Hematopoietic multipotent progenitor cell treated with erythropoietin and hydrocortisone succinate and interleukin-3 and kit ligand, for 15 days (in vitro differentiated cells): ENCODE measurements at places on chromosomes 11 and 22.

DNA sequence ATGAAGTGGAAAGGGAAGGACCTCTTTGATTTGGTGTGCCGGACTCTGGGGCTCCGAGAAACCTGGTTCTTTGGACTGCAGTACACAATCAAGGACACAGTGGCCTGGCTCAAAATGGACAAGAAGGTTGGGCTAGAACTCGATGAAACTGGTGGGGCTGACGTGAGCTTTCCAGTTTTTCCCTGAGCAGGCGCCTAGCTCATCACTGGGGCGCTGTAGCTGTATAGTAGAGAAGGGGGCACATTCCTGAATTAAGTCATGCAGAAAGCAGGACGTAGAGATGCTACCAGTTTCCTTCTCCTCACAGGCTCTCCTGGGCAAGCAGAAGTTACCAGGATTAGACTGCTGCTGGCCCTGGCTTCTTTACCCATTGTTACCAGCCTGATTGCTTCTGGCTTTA is 33.3 kb downstream of the NF2 start:
- DNase-seq, result no peak

DNA sequence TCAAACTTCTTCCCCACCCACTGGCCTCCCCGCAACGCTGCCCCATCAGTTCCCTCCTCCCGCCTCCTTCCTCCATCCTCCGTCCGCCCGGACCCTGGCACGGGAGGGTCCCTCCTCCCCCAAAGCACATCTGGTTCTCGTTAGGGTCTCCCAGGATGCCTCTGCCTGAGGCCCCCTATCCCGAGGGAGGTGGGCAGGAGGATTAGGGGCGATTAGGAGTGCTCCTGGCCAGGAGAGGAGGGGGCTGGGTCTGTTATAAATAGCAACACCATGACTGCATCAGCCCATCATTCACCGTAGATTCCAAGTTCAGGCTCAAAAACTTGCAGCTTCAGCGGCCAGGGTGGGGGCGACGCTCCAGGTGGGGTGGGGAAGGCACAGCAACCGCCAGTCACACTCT is 10.4 kb downstream of the MYRF start:
- DNase-seq, result no peak

GRCh38 chr22:33018232-33018864 is 39.8 kb downstream of the SYN3 start:
- peak; percentile 37 for DNase-seq

DNA sequence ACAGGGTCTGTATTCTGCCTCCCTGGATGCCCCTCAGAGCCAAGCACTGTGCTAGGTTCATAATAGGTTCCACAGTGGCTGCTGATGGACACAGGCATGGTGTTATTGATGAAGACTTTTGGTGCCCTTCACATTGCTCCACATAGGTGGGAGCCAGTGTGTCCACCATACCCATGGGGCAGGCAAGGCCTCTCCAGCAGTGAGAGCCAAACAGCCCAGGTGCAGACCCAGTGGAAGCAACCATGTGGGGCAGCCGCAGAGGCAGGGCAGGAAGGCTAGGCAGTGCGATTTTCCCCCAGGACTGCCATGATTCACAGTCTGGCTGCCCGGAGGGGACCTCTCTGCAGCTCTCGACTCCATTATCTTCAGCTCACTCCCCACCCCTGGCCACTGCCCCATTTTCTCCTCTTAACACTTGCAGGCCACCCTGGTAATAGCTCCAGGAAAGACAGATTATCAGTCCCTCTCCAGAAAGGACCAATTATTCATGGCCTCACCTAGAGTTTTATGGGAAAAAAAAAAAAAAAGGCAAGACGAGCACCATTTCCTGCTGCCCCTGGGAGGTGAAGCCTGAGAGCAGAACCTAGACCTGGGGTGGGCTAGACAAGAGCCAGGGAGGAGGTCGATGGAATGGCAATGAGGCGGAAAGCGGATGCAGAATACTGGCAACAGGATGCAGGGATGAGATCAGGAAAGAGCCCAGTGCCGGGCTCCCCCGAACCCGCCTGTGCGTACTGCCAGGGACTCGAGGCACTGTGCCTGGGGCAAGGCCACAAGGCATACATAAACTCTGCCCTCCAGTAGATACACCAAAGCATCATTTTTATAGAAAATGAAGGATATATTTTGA is 343.0 kb upstream of the NCAM1 start:
- DNase-seq, result no peak

DNA sequence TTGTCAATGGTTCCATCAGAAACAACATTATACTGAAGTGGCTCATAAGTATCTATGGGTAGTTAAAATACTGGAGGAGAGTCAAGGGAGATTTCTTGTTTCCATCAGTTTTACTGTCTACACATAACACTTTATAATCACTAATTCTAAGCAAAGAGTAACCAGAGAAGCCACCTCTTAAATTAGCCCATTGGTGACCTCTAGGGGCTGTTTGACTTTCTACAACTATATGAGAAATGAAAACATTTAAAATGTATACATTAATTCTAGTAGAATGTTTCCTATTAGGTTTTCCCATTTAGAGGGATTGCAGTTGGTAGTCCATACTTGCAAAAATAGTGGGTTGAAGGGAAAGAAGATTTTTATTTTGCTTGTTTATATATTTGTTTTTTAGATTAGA is 504.3 kb downstream of the FAM181B start:
- DNase-seq, result no peak

DNA sequence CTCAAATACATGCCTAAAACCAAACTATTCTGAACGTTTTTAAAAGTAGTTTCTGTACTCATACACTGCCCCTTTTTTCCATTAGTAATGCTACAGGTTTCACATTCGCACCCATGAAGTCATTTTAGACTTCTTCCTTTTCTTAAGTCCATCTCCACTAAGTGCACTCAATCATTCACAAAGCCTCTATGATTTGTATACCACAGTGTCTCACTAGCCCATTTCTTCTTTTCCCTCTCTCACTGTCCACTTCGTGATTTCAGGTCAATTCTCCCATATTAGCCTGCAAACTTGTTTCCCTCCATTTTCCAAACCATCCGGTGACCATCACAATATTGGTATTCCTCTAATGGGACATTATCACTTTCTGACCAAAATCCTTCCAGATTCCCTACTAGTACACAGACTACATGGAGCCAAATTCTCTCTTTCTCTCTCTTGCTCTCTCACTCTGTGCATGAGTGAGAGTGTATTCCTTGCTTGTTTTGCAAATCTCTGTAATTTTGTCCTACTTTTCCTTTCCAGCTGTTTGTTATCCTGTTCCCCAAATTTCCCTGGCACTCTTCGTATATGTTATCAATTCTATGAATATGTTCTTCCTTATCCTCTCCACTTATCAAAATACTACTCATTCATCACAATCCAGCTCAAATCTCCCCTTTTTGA is 3.4 kb upstream of the ZC3H12C start:
- no peak for DNase-seq

DNA sequence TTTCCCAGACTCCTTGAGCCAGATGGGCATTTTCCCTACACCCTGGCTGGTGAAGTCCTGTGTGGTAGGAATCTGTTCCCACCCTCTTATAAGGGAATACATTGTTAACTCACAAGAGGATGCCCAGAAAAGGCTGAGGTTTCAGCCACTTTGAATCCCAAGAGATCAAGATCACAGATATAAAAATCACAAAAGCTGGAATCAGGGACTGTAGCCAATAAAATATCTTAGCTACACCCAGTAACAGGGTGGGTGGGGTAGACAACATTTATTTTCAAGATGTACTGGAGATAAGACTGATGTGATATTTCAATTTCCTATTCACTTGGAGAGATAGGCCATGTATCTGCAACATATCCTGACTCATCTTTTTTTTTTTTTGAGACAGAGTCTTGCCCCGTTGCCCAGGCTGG is 50.3 kb downstream of the COPB1 start:
- DNase-seq, result no peak

GRCh38 chr22:36258701-36259614 is 6.0 kb downstream of the APOL1 start:
- peak; percentile 23 for DNase-seq

GRCh38 chr11:10878408-10879214 is 20.8 kb upstream of the ZBED5 start:
- DNase-seq, result peak; percentile 75

GRCh38 chr11:18365741-18366140 is 28.6 kb upstream of the LDHA start:
- no peak for DNase-seq

- DNase-seq, result no peak
These were observed 56.1 kb downstream of the SYT9 start for GRCh38 chr11:7307836-7308235.

- DNase-seq, result no peak
These were observed 21.6 kb downstream of the INCENP start for GRCh38 chr11:62145261-62145871.

DNA sequence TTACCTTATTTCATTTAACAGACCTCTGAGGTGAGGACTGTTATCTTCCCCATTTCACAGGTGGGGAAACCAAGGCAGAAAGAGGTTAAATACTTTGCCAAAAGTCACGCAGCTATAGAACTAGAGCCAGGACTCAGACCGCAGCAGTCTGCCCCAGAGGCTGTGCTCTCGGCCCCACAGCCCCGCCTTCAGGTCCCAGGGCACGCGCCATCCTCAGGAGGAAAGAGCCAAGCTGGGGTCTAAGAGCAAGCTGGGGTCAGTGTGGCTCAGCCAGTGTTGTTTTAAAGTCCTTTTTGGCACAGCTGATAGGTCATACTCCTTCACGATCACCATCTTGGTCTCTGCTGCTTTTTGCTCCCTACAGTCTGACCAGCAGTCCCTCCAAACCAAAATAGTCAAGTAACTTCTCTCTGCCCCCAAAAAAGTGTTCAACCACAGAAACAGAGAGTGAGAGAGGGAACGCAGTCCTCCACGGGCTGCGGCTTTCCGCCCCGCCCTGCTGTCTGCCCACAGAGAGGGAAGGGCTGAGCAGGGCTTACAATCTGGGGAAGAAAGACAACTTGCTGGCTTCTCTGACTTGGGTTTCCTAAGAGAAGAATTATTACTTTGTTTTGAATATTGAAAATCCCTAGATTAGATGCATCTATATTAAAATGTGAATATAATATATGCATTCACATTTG is 137.2 kb upstream of the OPCML start:
- no peak for DNase-seq

GRCh38 chr11:68832476-68833181 is 9.1 kb downstream of the CPT1A start:
- no peak for DNase-seq

GRCh38 chr11:589798-590197 is 13.5 kb downstream of the PHRF1 start:
- DNase-seq, result no peak

DNA sequence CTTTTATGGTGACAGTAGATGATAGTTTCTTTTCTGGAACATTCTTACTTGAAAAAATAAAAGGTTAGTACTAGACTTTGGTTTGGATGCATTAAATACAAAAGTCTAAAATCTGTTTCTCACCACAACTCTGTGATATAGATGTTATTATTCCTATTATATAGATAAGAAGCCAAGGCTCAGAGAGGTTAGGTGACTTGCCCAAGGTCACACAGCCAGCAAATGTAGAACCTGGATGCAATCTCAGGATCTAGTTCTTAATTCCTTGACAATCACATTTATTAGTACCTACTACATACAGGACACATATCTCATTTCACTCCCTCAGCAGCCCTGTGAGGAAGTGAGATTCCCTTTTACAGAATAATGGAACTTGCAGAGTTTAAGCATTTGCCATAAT is 26.3 kb upstream of the SMCO4 start:
- no peak for DNase-seq

DNA sequence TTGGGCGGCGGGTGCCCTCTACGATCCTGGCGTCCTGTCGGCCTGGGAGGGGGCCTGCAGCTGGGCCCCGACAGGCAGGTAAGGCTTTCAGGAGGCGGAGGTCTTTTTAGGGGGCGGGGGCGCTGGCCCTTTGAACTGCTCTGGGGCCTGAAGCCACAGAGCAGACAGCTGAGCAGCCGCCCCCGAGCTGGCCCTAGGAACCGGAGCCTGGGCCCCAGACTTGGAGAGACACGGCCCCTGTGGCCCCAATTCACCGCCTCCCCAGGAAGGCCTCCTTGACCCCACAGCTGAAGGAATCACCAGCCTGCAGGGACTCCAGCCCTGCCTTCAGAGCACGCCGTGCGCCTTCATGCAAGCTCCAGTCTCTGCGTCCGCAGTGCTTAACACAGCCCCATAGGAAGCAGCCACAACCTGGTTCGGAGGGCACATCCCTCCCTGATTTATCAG is 618 bp upstream of the CERK start:
- no peak for DNase-seq

GRCh38 chr22:30206944-30207343 is 39.6 kb downstream of the LIF start:
- DNase-seq, result no peak

DNA sequence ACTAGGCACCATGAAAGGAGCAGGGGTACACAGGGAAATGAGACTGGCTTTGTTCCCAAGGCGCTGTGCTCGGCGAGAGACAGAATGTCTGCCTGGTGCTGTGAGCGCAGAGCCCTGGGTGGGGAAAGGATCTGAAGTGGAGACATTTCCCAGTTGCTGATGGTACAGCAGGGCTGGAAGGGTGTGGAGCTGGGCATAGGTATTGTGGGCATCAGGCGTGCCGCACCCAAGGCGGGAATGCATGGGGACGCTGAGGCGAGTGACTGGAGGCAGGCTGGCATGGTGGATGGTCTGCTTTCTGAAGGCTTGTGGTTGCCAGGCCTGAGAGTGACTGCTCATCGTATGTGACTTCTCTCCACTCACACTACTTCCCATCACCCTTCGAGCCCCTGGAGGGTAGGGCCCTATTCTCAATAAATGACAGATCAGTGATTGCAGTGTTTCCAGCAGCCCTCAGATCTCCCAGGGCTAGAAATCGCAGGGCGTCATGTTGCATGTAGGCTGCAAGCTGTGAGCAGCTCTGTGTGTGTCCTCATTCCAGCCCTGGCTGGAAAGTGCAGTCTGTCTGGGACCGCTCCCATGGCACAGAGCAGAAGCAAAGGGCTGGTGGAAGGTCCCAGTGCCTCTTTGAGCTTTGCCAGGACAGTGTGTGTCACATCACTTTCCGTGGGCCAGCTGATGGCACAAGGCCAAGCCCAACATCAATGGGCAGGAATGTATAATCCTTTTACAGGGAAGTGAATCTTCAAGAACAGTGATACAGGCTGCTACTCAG is 67.7 kb downstream of the TBC1D22A start:
- DNase-seq, result no peak

- no peak for DNase-seq
These were observed 496 bp downstream of the SYT7 start for GRCh38 chr11:61580271-61580888.

DNA sequence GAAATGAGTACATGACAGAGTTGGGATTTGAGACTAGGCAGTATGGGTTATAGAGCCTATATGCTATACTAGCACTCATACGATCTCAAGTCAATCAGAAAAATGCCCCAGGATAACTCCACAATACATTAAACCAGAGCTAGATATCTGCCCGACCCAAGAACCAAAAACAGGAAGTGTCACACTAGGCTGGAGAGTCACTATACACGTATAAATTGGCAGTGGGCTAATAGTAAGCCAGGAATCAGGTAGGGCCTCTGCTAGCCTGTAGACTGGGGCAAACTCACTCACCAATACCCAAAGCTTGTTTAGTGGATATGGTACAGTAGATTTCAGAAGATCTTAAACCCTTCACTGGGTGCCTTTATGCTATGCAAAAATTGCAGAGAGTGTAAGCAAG is 16.2 kb upstream of the EIF4G2 start:
- DNase-seq, result no peak

GRCh38 chr11:19878520-19878919 is 165.9 kb downstream of the NAV2 start:
- DNase-seq, result no peak
